ENCODE measurements at places on chromosomes 12 and 14. TPM values are rescaled to one million over a fixed set of nuclear protein-coding genes. Genes with fewer than 3 reads are reported as not detected.

HNF1A gene
- not detected for total RNA-seq

ENDOU gene
- total RNA-seq, result not detected

ARG2 gene
- 7.9 TPM for total RNA-seq

GAS2L3 gene
- total RNA-seq, result 11.6 TPM

SMCO3 gene
- 0.38 TPM for total RNA-seq
